Right cardiac atrium (tissue), 5 donors: ENCODE measurements at places on chromosomes 5 and 9.

DNA sequence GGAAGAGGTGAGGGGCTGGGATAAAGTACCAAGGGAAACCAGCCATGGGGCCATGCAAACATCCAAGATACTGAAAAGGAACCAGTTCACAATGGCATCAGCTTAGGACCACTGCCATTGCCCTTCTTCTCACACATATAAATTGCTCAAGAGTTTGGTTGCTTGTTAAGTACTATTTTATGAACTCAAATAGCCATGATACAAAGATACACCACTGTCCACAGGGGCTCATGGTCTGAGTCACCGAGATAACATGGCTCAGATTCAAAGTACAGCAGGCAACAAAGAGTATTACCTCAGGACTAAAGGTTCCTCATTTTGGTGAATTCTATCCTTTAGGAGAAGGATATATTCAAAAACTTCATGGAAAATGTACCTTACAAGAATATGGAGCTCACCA is 55.6 kb downstream of the FANCC start:
- DNase-seq: no peak

DNA sequence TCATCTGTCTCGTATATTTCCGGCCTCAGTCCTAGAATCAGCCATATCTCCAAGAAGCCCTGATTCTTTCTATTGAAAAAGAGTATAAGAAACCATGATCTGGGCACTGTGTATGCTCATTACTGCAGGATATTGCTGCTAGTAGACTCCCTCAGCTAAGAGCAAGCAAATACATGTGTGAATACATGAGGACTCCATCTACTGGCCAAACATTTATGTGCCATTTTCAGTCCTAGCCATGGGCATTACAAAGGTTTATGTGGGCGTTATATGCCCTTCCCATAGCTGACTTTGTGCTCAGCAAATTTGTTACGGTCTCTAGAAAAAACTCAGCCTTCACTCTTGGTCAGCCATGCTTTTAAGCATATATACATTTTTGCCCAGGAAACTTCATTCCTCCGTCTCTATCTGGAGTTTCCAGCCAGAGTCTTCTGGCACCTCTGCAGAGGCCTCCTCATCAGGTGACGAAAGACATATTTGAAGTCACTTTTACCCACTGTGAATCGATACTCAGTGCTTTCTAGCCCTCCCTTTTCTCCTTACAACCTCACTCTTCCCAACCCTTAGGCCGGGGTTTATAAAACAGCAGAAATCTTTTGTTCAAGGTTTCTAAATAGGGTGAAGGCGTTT is 1495.6 kb upstream of the CDH6 start:
- no peak for DNase-seq

- DNase-seq: no peak
These were observed 92.2 kb downstream of the APBA1 start for GRCh38 chr9:69579760-69580581.

GRCh38 chr5:57887851-57888621 is 405.4 kb upstream of the ACTBL2 start:
- no peak for DNase-seq

- no peak for DNase-seq
These were observed 199.0 kb upstream of the OTULINL start for GRCh38 chr5:14382640-14383039.

DNA sequence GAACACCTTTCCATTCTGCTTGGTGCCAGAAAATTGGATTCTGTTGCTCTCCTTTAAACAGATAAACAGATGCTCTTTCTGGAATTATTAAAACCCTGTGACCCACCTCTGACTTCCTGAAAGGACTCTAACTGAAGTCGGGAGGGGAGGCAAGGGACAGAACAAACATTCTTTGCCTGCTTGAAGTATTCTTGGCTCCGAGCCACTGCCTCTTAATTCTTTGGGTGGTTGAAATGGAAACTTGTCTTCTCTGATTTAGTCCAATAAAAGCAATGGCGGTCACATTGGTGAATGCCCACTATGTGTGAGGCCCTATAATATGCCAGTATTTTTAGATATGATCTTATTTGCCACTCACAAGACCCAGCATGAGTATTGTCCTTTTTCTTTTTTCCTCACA is 236.8 kb downstream of the SLIT3 start:
- DNase-seq: no peak

DNA sequence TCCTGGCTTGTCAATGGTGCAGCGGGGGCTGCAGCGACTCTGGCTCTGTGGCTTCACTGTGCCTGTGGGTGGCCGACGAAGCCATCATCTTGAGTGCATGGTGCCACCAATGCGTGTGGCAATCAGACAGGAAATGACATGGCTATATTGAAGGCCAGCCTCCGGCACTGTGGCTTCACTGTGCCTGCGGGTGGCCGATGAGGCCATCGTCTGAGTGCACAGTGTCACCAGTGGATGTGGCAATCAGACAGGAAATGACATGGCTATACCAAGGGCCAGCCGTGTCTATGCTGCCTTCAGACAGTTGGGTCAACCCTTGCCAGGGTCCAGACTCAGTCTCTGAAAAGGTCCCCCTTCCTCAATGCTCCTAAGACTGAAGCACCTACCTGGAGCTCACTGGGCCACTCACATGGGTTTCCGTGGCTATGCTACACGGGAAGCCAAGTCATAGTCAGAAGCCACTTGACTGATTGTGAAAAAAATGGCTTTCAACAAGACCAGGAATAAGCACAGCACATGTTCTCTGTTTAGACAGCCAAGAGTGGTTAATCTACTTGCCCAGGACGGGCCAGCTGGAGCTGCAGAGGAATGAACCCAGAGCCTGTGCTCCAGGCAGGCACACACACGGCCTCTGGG is 67.5 kb upstream of the S1PR3 start:
- DNase-seq: peak; percentile 63

- DNase-seq: no peak
These were observed 67.0 kb upstream of the ATG10 start for GRCh38 chr5:81904861-81905260.

- no peak for DNase-seq
These were observed 631 bp downstream of the CFAP77 start for GRCh38 chr9:132410642-132411041.

- peak; percentile 90 for DNase-seq
These were observed 60.3 kb downstream of the ADAMTS2 start for GRCh38 chr5:179284751-179285631.

- DNase-seq: no peak
These were observed 45.5 kb upstream of the SLC2A8 start for GRCh38 chr9:127351182-127352166.

DNA sequence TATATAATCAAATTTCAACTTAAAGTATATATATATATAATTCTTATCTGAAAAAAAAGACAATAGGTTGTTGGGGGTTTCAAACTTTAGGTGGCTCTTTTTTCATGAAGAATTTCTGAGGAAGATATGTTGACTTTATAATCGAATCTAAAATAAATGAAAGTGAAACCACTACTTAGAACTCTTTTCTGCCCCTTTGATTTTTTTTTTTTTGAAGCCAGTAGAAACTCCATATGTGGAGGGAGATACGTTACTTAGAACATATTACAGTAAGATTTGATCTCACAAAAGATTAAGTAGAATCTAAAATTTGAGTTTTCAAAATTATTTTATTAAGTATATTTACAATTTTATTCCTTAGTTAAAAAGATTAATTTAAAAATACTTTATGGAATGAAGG is 96.9 kb downstream of the ATG10 start:
- DNase-seq: no peak

DNA sequence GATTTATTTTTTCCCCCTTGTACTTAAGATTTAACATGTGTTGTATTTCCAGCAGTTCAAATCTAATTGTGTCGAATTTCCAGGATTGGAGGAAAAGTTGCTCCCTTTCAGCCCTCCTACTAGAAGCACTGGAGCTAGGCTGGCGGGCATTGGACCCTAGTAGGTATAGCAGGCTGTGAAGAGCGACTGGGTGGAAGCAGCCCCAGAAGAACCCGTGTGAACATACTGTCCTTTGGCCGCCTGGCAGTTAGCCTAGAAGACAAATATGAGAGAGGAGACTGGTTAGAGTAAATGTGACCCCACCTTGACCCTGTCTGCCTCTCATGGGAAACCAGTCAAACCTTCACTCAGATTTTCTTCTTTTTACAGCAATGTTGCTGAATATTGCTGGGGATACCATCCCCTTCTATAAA is 13.9 kb downstream of the ALDOB start:
- peak; percentile 14 for DNase-seq

DNA sequence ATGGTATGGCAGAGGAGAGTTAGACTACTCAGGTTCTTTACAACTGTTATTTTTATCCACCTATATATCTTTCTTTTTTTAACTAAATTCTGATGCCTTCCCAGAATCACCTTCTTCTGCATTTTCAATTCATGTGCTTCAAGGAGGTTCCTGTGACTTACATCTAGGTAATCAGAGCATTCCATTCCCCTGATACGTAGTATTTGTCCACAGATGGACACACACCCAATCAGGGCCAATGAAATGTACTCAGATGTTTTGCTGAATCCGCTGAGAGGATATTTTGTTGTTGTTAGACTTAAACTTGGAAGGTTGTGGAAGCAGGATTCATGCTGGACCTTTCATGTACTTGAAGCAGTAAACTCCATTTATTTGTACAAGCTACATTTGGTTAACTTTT is 159.4 kb upstream of the FER start:
- DNase-seq: no peak

DNA sequence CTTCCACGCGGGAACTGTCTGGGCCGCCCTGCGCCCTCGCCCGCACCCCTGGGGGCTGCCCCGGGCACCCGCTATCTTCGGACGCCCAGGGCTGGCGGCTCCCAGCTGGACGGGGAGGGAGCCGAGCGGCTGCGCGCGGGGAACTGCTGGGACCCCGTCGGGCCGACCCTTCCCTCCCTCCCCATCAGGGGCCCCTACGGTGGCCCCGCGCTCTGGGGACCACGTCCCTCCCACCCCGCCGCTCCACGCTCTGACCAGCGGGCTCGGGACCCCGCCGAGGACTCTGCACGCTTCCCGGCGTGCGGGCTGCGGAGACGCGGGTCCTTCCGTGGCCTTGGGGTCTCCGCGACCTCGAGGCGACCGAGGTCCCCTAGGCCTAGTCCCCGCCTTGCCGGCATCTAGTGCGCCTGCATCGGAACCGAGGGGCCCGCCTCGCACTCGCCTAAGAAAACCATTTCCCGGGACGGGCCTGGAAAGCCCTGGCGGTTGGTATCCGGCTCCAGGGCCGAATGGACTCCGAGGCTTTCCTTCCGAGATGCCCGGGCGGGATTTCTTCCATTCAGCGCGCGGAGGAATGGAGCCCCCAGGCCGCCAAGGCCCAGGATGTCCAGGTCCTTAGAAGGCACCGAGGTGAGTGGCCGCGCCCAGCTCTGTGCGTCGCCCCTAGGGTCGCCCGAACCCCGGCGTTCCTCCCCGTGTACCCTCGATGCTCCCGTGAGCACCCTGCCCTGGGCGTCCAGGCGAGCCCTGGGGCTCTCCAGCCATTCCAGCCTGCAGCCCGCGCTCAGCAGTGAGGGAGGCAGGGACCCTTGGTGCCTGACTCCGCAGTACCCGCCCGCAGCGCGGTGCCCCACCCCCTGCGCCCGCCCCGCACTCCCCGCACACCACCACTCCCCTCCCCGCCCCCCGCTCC is 705 bp upstream of the SLC6A3 start:
- DNase-seq: no peak

GRCh38 chr5:98104454-98105188 is 668.8 kb upstream of the RGMB start:
- no peak for DNase-seq

- DNase-seq: no peak
These were observed 66.2 kb upstream of the GAS1 start for GRCh38 chr9:87013490-87013889.

- DNase-seq: no peak
These were observed 887.2 kb upstream of the TYRP1 start for GRCh38 chr9:11805969-11806368.
